ENCODE measurements at places on chromosomes 2 and 18. TPM values are rescaled to one million over a fixed set of nuclear protein-coding genes. Genes with fewer than 3 reads are reported as not detected.

- no peaks in the 10 kb centered on the region for H3K36me3 ChIP-seq
- no peaks in the 10 kb centered on the region for H3K4me1 ChIP-seq
- 0 out of 2 replicates have a peak, but pooled peaks cover 3% of the 10 kb centered on the region for H3K27me3 ChIP-seq
- H3K27ac ChIP-seq = no peak overlapping the region
Observed at GRCh38 chr2:126764686-126765265, 108.8 kb downstream of the GYPC start.

DNA sequence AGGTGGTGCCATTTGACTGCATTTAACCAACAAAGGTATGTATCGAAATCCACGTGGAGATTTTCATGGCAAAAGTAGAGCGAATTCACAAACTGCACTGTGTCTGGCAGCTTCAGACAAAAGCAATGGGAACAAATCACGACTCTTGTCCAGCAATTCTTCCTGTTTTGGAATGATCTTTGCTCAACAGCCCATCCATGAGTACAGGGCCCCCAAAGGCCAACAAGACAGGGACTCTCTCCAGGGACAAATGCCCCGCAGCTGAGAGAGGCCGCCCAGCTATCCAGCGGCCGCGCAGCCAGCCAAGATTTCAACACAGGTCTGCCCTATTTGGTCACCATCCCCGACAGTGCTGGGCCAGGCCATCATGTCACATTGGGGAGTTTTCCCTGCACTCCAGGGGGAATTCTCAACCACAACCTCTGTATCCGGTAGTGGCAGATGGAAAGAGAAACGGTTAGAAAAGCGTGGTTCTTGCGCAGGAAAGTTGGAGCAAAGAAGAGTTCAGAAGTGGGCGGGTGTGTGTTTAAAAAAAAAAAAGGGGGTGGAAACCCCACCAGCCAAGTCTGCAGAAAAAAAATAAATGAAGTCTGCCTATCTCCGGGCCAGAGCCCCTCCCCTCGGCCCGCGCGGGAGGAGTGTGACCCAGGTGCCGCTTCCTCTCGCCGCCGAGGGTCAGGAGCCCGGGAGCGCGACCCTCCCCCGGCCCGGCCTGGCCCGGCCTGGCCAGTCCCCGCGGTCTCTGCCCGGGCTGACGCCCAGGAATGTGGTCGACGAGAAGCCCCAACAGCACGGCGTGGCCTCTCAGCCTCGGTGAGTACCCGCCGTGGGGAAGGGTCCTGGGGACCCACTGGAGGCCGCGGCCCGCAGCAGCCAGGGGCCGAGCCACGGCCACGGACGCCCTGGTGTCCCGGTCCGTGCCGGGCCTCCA lies at the start of gene GYPC:
GYPC (plus strand) TSS at position 659 of the 931 bp plus-strand sequence; CDS start at position 765, 106 bp downstream.
- no peaks in the 10 kb centered on the region for H3K36me3 ChIP-seq
- H3K27ac ChIP-seq = peak within 1 kb of the TSS; percentile 94
- H3K4me3 ChIP-seq = peak within 1 kb of the TSS; percentile 95
- H3K27me3 ChIP-seq = peaks cover 19% of the 10 kb centered on the region
- peak; percentile 59 for DNase-seq

DNA sequence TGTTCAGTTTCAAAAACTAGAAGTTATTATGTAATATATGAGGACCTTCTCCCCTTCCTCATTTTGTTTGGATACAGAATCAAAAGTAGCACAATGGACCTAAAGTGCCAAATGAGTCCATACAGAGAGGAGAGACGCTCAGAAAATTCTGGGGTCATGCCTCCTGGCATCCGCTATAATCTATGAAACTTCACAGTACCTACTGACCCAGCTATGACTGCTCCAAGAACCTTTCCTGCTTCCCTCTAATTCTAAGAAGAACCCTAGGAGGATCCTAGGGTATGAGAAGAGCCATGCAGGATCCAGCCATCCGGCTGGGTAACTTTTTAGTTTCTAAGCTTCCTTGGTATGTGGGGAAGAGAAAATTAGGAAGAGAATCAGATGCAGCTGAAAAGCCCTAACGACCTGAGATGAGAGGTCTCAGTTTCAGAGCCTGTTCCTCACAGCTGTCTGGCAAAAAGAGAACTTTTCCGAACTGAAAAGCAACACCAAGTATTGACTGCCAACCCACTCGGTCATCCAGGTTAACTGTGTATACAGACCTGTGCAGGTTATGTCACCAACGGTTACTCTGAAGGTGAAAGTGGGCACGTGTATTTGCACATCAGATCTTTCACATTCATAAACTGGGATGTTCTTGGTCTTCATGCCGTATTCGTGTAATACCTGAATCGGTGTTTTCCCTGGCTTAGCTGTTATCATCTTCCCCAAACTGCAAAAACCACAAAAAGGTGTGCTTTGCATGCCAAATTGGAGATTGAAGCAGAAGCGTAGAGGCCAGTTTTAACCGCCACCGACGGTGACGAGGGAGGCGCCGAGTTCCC lies 1.1 kb downstream of the PRKRA start:
- peaks cover 20% of the 10 kb centered on the region for H3K4me1 ChIP-seq
- peaks cover 34% of the 10 kb centered on the region for H3K36me3 ChIP-seq
- DNase-seq = no peak

- H3K4me3 ChIP-seq = no peak overlapping the region
- DNase-seq = peak; percentile 39
- H3K27ac ChIP-seq = no peak overlapping the region
Observed at GRCh38 chr18:9722691-9723090, 14.6 kb downstream of the RAB31 start.

GRCh38 chr18:48679236-48679635 lies 140.4 kb downstream of the CTIF start:
- no peaks in the 10 kb centered on the region for H3K27me3 ChIP-seq
- H3K4me3 ChIP-seq = no peak overlapping the region
- no peak overlapping the region for H3K27ac ChIP-seq
- H3K4me1 ChIP-seq = no peaks in the 10 kb centered on the region
- no peak for DNase-seq

GRCh38 chr2:110770404-110770958 lies 38.1 kb downstream of the ACOXL start:
- H3K4me3 ChIP-seq = no peak overlapping the region
- peaks cover 9% of the 10 kb centered on the region for H3K36me3 ChIP-seq
- H3K4me1 ChIP-seq = peaks cover 65% of the 10 kb centered on the region
- H3K27ac ChIP-seq = peak overlapping the region; percentile 33
- DNase-seq = no peak
- no peaks in the 10 kb centered on the region for H3K27me3 ChIP-seq

GRCh38 chr2:3435445-3435844 lies 56.0 kb downstream of the TRAPPC12 start:
- H3K4me3 ChIP-seq = no peak overlapping the region
- 0 out of 2 replicates have a peak, but pooled peaks cover 3% of the 10 kb centered on the region for H3K4me1 ChIP-seq
- DNase-seq = no peak

Gene AQP4
- total RNA-seq = 2.8 TPM

Gene STRN
- 31.3 TPM for total RNA-seq

Gene GNAL
- total RNA-seq = 26.7 TPM

Gene TMEM247
- total RNA-seq = not detected

Gene SCN9A
- 8.2 TPM for total RNA-seq

Gene RAB31
- total RNA-seq = 34.9 TPM

Gene KIF3C
- total RNA-seq = 48.1 TPM

Gene LOXHD1
- 0.35 TPM for total RNA-seq

Measured in WTC11 (cell line).